ENCODE measurements at places on chromosomes 6 and 20.
A peak's percentile ranks its signal among the peaks of the same experiment; 100 is the strongest.

DNA sequence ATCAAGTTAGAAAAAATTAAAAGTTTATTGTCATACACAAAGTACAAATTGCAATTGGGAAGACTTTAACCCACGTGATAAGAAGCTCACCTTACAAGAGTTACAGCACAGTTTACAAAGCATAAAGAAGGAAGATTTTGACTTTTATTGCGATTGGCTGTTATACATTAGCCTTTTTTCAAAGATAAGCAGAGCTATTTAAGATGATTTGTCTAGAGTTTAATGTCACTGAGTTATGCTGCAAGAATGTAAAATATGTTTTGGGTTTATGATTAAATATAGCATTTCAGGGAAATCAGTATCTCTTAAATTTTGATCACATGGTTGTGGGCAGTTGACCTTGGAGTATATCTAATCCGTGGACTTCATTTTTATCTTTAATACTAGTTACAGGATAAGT, 664.2 kb upstream of the PTCHD4 start:
- DNase-seq, result no peak

- DNase-seq, result no peak
These were observed 116.2 kb upstream of the SNX9 start for GRCh38 chr6:157706883-157707282.

DNA sequence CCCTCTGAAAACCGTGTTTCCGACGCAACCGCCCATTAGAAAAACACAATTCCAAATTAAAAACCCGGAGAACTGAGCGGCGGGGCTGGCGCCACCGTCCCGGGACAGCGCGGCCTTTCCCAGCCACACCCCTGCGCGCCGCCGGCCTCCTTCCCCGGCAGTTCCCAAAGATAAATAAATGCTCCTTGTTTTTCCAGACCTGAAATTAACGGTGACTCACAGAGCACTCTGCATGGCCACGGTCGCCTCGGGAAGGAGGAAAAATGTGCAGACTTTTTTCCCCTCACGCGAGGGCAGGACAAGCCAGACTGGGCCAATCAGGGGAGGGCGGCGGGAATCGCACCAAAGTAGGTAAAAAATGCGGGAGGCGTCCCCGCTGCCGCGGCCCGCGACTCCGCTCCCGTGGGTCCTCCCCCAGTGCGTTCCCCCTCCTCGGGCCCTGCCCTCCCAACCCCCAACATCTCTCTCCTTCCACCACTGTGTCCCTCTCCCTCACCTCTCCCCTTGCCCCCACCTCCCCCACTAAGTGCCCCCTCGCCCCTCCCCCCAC, 828 bp upstream of the DSTN start:
- DNase-seq, result peak; percentile 12

DNA sequence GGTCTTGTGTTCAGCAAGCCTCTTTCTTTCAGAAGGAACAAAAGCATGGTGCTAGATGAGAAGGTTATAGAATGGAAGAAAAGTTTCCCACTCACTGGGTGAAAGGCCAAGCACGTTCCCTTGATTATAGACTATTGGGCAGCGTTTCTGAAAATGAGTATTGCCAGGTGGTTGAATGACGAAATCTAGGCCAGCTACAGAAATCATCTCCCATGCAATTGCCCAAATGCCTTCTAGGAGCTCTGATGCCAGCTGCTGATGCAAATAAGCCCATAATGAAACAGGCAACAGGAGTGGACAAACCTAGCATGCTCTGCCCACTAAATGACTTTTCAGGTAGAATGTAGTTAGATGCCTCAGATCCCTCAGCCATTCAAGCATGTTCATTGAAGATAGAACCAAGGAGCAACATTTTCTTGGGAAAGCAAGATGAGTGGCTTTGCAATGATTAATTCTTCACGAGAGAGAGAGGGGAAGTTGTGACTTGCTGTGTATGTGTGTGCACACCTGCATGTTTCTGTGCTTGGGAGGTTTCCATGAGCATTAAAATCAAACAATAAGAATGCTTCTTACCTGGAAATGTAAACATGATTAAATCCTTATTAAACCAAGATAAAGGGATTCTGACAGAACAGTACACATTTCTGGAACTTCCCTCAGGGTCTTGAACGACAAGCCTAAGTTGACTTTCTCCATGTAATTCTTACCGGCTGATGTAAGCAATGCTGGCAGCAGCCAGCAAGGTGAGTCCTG, 43.6 kb downstream of the ADTRP start:
- DNase-seq, result no peak

GRCh38 chr6:90495216-90495817, 91.6 kb downstream of the MAP3K7 start:
- no peak for DNase-seq
